Choroid plexus epithelial cell (primary cell): ENCODE measurements at places on chromosomes 11 and 22.

GRCh38 chr22:39316440-39317083 lies 2.9 kb downstream of the RPL3 start:
- DNase-seq, result peak; percentile 97

GRCh38 chr11:106281455-106282173 lies 204.2 kb downstream of the AASDHPPT start:
- peak; percentile 94 for DNase-seq

DNA sequence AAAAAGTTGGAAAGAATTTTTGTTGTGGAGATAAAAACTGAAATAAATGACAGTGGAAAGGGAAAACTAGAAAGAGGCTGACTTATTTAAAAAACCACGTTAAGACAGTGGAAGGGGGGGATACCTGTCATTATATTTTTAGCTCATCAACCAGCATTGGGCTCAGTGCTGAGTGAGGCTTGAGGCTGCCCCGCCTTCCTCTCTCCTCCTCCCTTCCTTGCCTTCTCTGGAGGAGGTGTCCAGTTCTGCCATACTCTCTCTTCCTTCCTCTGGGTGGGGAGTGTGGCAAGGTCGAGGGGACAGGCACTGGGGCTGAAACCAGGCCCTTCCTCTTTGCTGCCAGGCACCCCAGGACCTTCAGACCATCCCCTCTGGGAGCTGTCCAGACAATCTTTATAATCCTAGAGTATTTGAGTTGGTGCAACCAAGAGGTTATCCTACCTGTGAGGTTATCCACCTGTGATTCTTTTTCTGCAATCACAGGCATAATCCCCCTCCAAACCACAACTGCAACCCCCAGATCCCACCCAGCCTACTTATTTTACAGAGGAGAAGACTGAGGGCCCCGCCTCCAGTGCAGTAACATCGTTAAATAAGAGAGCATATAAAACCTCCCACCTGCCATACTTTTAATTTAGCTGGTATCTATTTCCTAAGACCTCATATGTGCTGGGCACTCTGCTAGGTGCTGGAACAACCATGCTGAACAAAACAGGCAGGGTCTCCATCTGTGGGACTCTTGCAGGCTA lies 578.5 kb downstream of the BUD13 start:
- DNase-seq, result no peak

DNA sequence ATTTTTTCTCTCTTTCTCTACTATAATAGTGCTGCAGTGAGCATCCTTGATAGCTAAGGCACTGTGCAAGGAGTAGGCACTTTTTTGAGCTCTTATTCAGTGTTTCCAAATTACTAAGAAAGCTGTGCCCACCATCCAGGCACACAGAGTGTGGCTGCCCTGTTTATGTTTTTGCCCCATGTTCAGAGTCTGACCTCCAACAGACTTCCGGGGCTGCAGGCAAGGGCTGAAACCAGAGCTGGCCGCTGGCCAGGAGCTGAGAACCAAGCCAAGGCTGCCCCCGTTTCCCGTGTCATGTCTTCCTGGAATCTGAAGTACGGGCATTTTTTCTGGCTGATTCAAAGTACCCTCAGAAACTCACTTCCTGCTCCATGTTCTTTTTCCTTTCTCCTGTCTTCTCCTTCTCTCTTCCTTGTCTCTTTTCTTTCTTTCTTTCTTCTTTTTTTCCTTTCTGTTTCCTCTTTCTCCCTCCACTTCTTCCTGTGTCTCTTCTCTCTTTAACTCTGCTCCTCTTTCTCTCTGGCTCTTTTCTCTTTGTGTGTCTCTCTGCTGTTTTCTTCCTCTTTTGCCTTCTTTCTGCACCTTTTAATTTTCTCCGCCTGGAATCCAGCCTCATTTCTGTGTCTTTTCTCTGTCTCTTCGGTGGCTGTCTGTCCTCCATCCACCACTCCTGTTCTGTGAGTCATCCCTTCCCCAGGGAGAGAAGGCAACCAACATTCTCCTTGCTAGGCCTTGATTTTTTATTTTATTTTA lies 17.0 kb upstream of the KCTD14 start:
- peak; percentile 82 for DNase-seq

- DNase-seq, result no peak
Measured at GRCh38 chr11:106378513-106379179, 301.2 kb downstream of the AASDHPPT start.

DNA sequence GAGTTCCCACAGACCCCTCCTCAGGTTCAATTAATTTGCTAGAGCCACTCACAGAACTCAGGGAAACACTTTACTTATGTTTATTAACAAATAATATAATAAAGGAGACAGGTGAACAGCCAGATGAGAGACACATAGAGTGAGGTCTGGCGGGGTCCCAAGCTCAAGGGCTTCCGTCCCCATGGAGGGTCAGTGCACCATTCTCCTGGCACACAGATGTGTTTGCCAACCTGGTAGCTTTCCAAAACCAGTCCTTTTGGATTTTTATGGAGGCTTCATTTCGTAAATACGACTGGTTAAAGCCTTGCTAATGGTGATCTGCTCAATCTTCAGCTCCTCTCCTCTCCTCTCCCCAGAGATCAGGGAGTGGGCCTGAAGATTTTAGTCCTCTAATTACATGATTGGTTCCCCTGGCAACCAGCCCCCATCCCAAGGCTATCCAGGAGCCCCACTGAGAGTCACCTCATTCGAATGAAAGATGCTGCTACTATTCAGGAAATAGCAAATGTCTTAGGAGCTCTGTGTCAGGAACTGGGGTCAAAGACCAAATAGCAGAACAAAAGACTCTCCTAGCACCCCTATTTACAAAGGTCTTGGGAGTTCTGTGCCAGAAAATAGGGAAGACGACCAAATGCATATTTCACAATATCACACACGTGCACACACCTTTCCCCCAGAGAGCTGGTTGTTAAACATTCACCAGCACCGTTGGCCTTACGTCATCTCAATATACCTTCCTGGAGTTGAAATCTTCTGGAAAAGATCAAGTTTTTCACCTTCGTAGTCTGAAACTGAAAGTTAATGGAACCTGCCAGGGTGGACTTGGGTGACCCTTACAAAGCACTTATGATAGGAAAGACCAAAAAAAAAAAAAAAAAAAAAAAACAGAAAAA lies 23.8 kb upstream of the CAPRIN1 start:
- DNase-seq, result no peak

GRCh38 chr11:279966-280705 lies 1.9 kb downstream of the NLRP6 start:
- peak; percentile 33 for DNase-seq

GRCh38 chr22:20741634-20742581 lies 32.0 kb upstream of the SERPIND1 start:
- peak; percentile 48 for DNase-seq

- no peak for DNase-seq
Measured at GRCh38 chr11:101277036-101277435, 147.4 kb upstream of the PGR start.

GRCh38 chr22:46758867-46759290 lies 3.6 kb upstream of the TBC1D22A start:
- peak; percentile 88 for DNase-seq

DNA sequence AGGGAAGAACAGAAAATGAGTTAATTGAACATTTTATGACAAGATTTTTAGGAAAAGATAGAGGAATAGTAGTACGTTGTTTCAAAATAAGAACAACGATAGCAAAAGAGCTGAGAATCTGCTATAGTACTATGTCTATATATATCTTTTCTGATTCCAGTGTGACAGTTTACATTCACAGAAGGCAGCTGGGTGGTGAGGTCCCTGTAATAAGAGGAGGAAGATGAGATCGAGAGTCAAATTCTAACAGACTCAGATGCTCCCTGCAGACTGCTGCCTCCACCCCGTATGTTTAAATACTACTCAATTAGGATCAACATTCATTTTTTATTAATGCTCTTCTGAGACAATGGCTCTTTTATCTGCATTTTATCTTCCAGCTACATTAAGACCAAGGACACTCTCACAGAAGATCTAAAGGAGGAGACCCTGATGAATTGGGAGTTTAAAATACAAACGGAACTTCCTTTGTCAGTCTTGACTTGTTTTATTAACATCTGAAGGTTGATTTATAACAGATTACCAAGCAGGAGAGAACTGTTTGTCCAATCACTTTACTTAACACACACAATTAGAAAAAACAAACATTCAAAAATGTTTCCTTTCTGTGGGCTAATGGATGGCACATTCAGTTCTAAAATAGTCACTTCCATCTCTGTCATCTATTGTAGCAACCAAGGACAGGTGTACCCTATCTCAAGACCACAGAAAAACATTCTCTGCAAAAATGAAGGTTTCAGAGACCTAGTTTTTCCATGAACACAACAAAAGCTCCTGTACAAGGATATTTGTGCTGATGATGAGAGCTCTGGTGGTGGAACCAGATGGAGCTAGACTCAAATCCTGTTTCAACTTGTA lies 240.2 kb downstream of the CADM1 start:
- DNase-seq, result no peak

- peak; percentile 6 for DNase-seq
Measured at GRCh38 chr11:62223095-62223494, 14.6 kb downstream of the SCGB2A1 start.

DNA sequence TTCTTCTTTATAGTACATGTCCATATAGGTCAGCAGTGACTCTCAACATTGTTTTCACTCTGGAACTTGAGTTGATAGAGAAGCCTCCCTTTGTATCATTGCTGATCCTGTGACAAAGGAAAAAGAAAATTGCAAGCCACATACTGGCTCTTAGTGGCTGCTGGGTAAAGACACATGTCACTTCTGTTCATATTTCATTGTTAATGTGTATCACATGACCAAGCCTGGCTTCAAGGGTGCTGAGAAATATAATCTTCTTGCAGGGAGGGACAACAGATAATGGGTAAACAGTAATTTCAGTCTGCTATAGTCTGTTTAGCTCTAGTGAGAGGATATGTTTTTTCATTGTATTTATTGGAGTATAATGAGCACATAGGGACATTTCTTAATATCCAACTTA lies 173.3 kb downstream of the PGR start:
- no peak for DNase-seq

- DNase-seq, result peak; percentile 76
Measured at GRCh38 chr11:118497831-118498230, 29.4 kb upstream of the TTC36 start.

- DNase-seq, result peak; percentile 51
Measured at GRCh38 chr11:12381875-12382274, 4.5 kb downstream of the PARVA start.

DNA sequence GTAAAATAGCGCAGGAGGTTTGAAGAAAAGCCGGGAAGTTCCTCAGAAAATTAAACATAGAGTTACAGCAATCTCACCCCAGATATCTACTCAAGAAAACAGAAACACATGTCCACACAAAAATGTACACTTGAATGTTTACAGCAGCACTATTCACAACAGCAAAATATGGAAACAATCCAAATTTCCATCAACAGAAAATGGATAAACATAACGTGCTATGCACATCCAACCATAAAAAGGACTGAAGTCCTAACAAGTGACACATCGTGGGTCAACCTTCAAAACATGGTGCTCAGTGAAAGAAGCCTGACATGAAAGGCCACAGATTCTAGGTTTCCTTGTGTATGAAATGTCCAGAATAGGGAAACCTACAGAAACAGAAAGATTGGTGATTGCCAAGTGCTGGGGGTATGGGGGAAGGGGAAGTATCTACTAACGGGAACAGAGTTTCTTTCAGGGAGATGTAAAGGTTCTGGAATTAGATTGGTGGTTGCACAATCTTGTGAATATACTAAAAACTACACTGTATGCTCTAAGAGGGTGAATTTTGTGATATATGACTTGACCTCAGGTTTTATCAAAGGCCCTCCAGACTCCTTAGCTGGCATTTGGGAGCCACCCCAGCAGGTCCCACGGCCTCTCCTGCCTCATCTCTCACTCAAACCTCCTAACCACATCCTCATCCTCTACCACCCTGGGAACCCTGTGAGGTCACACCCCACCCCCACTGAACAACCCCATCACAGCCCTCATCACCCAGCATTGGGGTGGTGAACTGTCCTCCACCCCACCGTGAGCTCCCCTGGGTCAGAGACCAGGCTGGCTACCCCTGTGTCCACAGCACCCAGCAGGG lies 69.2 kb upstream of the PRR5 start:
- no peak for DNase-seq

DNA sequence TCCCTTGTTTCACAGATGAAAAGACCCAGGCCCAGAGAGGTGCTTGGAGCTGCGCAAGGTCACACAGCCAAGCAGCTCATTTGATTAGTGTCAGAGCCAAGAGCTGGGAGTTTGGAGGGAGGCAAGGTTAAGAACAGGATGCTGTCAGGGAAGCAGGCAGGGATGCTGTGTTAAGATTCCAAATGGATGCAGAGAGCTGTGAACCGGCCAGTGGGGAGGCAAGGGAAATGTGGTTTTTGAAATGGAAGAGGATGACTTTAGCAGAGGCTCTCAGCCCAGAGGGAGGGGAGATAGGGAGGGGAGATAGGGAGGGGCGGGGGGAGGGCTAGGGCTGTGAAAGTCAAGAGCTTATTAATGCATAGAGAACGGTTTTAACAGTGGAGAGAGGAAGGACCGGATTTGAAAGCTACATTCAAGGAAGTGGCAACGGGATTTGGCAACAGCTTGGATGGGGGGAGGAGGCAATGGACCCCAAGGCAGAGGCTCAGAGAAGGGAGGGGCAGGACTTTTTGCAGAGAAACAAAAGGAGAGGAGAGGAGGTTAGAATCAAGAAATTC lies 13.0 kb downstream of the RTN4RL2 start:
- DNase-seq, result no peak

GRCh38 chr11:62853279-62853965 lies 14.0 kb upstream of the WDR74 start:
- DNase-seq, result no peak

DNA sequence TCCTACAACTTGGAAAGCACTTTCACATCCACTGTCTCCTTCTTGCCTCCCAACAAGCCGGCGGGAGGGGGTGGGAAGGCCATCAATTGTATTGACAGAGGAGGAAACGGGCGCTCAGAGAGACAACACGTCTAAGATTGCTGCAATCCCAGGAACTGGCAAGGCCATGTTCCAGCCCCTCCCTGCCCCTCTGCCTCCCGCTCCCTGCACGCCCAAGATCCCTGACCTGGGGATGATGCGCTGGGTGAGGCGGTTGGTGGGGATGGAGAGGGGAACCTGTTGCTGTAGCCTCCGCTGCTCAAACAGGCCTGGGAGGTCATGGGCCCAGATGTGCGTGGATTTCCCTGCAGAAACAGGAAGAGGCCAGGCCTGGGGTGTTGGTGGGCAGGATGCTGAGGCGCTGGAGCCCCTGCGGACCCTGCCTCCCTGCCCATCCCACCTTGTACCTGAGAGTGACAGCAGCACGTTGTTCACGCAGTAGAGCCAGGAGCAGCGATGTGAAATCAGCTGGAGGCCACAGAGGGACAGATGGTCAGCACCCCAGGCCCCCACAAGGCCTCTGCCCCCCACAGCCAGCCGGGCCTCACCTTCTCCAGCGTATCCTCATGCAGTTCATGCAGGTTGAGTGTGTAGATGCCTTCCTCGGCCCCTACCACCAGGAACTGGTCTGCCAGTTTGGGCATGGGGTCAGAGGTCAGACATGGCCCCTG lies 6.8 kb downstream of the MAP4K2 start:
- DNase-seq, result no peak

GRCh38 chr11:102794382-102794781 lies 3.6 kb downstream of the MMP1 start:
- DNase-seq, result peak; percentile 47

DNA sequence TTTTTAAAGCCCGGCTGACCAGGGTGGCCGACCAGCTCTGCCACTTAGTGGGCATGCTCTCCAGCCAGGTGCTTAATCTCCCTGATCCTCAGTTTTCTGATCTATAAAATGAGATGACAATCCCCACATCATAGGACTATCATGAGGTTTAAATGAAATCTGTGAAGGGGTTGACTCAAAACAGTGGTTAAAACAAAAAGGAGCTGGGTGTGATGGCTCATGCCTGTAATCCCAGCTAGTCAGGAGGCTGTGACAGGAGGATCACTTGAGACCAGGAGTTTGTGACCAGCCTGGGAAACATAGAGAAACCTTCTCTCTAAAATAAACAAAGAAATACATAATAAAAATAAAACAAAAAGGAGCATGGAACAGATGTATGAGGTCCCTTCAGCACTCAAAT lies 3.6 kb upstream of the C11orf86 start:
- no peak for DNase-seq
